Motor neuron (in vitro differentiated cells): ENCODE measurements at places on chromosomes 1 and 21. TPM values are rescaled to one million over a fixed set of nuclear protein-coding genes. Genes with fewer than 3 reads are reported as not detected.

Gene CA6
- total RNA-seq: 0.29 and 0.52 TPM in 2 replicates

Gene FAM177B
- total RNA-seq: 0.26 TPM in 1 of 2 replicates, not detected in the other

Gene PCBP3
- total RNA-seq: 10.0 and 10.4 TPM in 2 replicates

Gene KIF21B
- 78.8 and 84.7 TPM in 2 replicates for total RNA-seq

Gene C1orf116
- 0.07 TPM in 2 replicates for total RNA-seq

Gene ILDR2
- 5.0 and 6.7 TPM in 2 replicates for total RNA-seq

Gene OR2T8
- total RNA-seq: not detected in 2 replicates

Gene NTNG1
- total RNA-seq: 10.8 and 12.2 TPM in 2 replicates

Gene RCC1
- total RNA-seq: 49.3 and 53.2 TPM in 2 replicates

DNA sequence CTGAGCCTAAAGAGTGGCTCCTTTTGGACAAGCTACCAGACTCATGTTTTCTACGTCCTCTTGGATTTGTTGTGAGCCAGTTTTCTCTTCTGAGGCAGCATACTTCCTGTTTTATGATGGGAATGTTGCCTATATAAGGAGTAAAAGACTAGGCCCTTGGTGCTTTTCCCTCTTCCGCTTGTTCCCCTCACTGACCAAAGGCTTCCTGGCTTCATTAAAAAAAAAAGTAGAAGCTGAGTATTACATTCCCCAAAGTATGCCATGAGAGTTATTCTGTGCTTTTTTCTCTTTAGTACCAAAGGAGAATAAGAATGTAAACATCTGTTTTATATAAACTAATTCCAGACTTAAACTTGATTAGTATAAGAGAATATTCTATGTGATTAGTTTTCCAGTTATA is 6.5 kb upstream of the HMCN1 start:
- no peak for ATAC-seq

GRCh38 chr1:241847540-241847795 is 536 bp upstream of the EXO1 start:
- ATAC-seq: no peak

DNA sequence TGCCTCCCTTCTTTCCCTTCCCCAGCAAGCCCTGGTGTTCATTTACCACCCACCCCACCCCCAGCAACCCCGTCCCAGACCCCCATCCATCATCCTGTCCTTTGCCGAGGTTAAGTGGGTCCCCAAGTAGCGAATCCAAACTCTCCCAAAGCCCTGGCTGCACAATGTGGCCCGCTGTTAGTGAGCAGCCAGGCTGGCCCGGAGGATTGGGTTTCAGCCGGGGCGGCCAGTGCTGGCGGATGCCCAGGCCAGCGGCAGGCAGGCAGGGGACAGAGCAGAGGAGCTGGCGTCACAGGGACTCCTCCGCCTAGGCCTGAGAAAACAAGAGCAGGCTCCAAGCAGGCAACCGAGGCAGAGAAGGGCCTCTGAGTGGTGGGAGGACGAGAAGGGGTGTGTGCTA is 61.4 kb downstream of the EPHB2 start:
- peak; percentile 59 for ATAC-seq

DNA sequence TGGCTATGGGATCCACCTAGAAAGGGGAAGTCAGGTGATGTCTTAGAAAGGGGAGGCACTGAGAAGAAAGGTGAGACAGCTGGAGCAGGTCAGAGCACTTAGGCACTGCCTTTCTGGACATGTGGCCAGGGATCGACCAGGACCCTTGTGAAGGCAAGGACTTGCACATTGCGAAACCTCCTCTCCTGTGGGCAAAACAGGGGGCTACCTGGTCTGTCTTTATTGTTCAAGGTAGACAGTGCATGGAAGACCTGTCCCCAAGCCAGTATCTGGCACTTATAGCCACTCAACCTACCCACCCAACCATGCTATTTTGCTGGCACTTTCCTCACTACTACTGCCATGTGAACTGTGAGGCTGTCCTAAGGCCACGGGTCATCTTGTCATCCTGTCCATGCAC is 67.2 kb downstream of the NAV1 start:
- no peak for ATAC-seq

DNA sequence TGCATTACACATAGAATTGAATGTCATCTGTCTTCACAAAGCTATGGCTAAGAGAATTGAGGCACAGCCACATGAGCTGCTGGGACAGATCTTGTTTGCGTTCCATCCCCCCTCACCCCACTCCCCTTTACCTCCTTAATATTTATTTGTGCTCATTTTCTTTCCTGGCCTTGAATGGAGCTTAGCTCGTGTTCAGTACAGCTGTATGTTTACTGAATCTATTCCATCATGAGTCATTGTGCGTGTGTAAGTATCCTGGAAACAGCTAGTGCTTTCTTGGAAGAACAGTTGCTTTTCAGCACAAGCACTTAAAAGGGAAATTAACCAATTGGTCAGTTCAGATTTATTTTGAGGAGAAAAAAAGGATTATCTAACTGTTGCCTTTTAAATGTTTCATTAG is 14.7 kb downstream of the PROX1 start:
- peak; percentile 94 for ATAC-seq

DNA sequence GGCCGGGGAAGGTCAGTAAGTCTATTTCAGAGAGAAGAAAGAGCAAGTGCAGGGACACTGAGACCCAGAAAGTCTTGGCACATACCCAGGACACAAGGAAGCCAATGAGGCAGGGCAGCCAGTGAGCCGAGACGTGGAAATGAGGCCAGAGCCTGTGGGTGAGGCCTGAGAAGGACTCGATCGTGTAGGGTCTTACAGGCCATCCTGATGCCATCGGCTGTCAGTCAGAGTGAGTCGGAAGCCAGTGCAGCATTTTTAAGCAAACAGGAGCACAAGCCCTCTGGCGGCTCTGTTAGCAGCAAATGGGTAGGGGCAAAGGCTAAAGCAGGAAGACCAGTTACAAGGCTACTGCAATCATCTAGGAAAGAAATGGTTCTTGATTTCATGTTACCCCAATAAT is 6.1 kb upstream of the GJB3 start:
- no peak for ATAC-seq

GRCh38 chr1:41474490-41475271 is 9.8 kb downstream of the EDN2 start:
- ATAC-seq: peak; percentile 74

DNA sequence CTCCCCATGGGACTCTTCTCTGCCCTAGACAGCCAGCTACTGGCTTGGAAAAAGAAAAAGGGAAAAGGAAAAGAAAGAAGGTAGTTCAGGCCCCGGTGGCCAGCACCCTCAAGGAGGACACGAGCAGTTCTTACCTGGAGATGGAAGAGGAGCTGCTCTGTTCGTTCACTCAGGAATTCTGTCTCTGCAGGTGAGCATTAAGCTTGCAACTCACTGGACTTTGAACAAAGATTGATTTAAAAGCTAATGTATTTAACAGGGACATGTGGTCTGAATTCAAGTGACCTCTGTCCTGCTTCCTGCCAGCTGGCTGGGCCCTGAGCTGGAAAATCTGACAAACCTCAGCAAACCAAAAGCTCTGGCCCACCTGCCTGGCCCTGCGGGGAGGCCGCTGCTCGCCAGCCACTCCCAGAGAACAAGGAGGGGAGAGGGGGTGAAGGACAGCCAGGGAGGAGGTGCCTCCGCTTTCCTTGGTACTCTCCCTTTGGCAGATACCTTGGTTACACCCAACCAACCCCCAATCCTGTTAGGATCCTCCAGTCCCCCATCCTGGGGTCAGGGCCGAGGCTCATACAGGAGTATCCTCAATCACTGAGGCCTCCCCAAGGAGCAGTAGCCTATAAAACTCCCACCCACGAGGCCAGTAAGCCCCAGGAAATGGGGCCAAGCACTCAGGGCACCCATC is at the start of gene PDZK1:
Gene PDZK1, minus strand, starts transcription at position 186 of the 685 bp plus-strand sequence. CDS start 19,347 bp downstream, outside the sequence.
- no peak for ATAC-seq

GRCh38 chr1:224502459-224503160 is 68.0 kb upstream of the WDR26 start:
- ATAC-seq: peak; percentile 5

- no peak for ATAC-seq
These were observed 2.3 kb downstream of the TNNI1 start for GRCh38 chr1:201419256-201419655.

DNA sequence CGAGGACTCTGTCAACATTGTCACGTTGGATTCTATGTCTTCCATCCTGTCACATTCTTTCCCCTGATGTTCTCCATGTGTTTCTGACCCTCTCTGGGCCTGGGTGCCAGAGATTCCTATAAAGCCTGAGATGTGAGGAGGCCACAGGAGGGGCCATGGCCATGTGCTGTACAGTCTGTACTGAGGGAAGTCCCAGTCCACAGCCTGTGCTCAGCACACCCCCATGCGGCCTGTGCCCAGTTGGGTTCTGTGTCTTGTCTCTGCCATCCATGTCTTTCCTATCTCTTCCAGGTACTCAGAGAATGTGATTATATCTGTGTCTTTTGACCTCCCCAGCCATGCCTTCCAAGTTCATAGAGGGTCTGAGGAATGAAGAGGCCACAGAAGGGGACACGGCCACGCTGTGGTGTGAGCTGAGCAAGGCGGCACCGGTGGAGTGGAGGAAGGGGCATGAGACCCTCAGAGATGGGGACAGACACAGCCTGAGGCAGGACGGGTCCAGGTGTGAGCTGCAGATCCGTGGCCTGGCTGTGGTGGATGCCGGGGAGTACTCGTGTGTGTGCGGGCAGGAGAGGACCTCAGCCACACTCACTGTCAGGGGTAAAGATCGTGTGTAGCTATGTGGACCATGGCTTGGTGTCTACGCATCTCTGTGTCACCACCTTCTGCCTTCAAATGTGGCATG is 86.1 kb downstream of the OBSCN start:
- ATAC-seq: no peak

DNA sequence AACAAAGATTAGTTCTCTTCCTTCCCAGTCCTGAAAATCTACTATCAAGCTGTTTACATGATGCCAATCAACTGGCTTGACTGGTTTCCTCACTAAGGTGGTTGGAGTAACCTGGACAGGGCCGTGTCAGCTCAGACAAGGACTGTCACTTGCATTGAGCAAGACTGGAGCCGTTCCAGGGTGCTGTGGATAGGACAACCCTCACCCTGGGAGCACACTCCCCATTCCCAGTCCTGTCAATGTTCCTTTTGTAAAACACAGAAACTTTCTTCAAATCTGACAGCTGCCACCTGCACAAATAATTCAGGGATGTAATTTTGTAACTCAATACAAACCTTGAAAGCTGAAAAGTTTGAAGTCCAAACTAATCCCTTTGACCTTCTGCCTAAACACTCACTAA is 31.4 kb downstream of the PLPP3 start:
- no peak for ATAC-seq

DNA sequence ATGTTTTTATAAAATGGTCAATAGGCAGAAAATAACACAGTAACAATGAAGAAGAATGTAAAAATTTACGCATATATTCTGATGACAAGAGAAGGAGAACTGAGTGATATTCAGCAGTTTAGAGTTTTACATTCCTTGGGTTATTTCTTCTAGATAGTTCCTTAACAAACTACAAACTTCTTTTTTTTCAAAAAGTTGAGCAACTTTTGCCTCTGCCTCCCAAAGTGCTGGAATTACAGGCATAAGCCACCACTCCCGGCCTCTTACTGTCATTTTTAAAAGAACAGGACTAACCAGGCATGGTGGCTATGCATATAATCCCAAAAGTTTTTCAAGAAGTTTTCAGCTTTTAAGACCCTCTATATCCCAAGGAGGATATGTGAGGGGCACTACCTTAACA is 32.9 kb downstream of the ARNT start:
- no peak for ATAC-seq
